ENCODE measurements at places on chromosomes 5 and 9.

- H3K4me3 ChIP-seq: no peak overlapping the region
- no peaks in the 10 kb centered on the region for H3K36me3 ChIP-seq
Observed at GRCh38 chr5:125083981-125084380, 337.5 kb upstream of the ZNF608 start.

DNA sequence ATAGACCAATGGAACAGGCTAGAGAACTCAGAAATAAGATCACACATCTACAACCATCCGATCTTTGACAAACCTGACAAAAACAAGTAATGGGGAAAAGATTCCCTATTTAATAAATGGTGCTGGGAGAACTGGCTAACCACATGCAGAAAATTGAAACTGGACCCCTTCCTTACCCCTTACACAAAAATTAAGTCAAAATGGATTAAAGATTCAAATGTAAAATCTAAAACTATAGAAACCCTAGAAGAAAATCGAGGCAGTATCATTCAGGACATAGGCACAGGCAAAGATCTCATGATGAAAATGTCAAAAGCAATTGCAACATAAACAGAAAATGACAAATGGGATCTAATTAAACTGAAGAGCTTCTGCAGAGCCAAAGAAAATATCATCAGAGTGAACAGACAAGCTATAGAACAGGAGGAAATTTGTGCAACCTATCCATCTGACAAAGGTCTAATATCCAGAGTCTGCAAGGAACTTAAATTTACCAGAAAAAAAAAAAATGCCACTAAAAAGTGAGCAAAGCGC is 43.8 kb downstream of the MRPS27 start:
- peaks cover 20% of the 10 kb centered on the region for H3K36me3 ChIP-seq
- H3K4me3 ChIP-seq: no peak overlapping the region
- H3K27me3 ChIP-seq: no peaks in the 10 kb centered on the region

DNA sequence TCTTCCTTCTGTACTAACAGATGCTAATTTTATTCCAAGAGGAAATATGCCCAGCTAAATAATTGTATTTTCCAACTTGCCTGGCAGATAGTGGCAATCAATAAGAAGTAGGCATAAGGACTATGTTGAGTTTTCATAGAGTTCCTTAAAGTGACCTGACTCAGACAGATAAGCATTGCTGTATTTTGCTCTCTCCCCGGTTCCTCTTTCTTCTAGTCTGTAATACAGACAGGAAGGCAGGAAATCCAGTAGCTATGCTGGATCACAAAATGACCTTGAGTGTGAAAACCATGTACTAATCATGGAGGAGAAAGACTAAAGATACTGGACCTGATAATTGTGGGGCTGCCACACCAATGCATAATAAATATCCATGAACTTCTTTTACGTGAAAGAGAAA is 701.7 kb downstream of the CETN3 start:
- no peak for DNase-seq
- H3K27ac ChIP-seq: no peak overlapping the region
- no peaks in the 10 kb centered on the region for H3K4me1 ChIP-seq
- H3K4me3 ChIP-seq: no peak overlapping the region
- H3K27me3 ChIP-seq: no peaks in the 10 kb centered on the region

- DNase-seq: no peak
- H3K27ac ChIP-seq: no peak overlapping the region
- no peak overlapping the region for H3K4me3 ChIP-seq
- H3K4me1 ChIP-seq: peaks cover 4% of the 10 kb centered on the region
Observed at GRCh38 chr5:10329820-10330481, 22.2 kb upstream of the CMBL start.

DNA sequence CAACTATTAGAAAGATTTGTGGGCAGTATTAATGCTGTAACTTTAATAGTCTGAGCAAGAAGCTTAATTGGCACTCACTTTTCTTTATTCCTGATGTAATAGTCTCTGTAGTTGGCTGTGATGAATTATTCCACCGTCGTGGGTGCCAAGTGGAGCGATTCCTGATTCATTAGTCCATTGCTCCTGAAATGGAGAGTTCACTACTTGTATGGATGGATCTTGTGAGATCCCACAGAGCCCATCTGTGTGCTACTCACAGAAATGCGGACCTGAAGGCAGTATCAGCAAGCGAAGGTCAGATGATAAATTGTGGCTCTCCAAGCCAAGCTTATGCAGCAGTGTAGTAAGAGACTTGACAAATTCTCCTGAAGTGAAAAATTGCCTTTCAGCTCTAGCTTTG is 212.2 kb downstream of the CHSY3 start:
- H3K4me1 ChIP-seq: no peaks in the 10 kb centered on the region
- no peaks in the 10 kb centered on the region for H3K36me3 ChIP-seq
- H3K27ac ChIP-seq: no peak overlapping the region
- H3K4me3 ChIP-seq: no peak overlapping the region

DNA sequence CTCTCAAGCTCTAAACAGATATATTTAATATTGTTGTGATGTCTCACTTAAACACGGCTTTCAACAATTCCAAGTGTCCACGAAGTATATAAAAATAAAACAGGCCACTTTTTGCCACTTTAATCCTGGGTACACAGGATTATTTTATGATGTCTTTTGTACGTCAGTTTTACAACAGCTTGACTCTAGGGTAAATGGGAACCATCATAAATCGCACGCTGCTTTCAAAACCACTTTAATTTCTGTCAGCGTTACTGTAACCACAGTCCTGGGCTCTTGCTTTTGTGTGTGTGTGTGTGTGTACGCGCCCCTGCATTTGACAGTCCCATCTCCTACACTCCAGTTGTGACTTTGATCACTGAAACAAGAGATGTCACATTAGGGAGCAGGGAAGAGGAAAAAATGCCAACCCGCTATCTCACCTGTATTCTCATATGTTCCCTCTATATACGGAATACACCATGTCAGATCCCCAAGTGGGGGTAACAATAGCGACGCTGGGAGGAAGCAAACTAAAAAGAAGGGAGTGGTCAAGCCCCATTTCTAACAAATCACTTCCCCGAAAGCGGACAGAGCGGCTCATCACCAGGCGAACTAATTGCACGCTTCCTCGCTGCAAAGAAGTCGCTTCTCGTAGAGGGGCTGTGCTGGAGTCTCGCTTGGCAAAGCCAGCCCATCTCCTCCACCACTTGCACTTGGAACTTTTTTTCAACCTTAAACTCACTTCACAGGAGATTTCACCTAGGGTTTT is 1.2 kb downstream of the BNC2 start:
- peaks cover 37% of the 10 kb centered on the region for H3K27me3 ChIP-seq
- peak overlapping the region; percentile 10 for H3K4me3 ChIP-seq
- no peak overlapping the region for H3K27ac ChIP-seq
- peaks cover 1% of the 10 kb centered on the region for H3K36me3 ChIP-seq
